Uterine smooth muscle cell (primary cell): ENCODE measurements at places on chromosomes 13 and 19. TPM values are rescaled to one million over a fixed set of nuclear protein-coding genes. Genes with fewer than 3 reads are reported as not detected.

The EID2B gene
- total RNA-seq, result 4.5 and 7.5 TPM in 2 replicates

The CCNE1 gene
- total RNA-seq, result 5.4 and 5.6 TPM in 2 replicates

The PEAK3 gene
- total RNA-seq, result not detected in 2 replicates

The MCEMP1 gene
- total RNA-seq, result not detected in 2 replicates

The ZNF221 gene
- 8.7 and 9.2 TPM in 2 replicates for total RNA-seq

The CEACAM4 gene
- total RNA-seq, result not detected in 2 replicates

The SIGLEC7 gene
- total RNA-seq, result not detected in 2 replicates

The ZSCAN18 gene
- total RNA-seq, result 20.7 and 54.7 TPM in 2 replicates

The PTPRH gene
- 7.4 and 15.3 TPM in 2 replicates for total RNA-seq

The SLC7A9 gene
- 0.25 TPM in 1 of 2 replicates, not detected in the other for total RNA-seq

The KASH5 gene
- not detected in 2 replicates for total RNA-seq

The GPR108 gene
- 26.0 and 34.4 TPM in 2 replicates for total RNA-seq

The AMH gene
- total RNA-seq, result 0.66 and 1.6 TPM in 2 replicates

The RDH8 gene
- not detected in 2 replicates for total RNA-seq

The C13orf42 gene
- not detected in 2 replicates for total RNA-seq

The EFNB2 gene
- total RNA-seq, result 2.2 and 4.1 TPM in 2 replicates

The SIGLEC8 gene
- total RNA-seq, result not detected in 2 replicates

The CASP14 gene
- not detected in 2 replicates for total RNA-seq

The ZNF181 gene
- total RNA-seq, result 16.0 and 18.2 TPM in 2 replicates

The CNFN gene
- total RNA-seq, result not detected in 2 replicates

The DACH1 gene
- 0.37 and 1.00 TPM in 2 replicates for total RNA-seq

The C1QTNF9 gene
- total RNA-seq, result under 0.01 TPM in 1 of 2 replicates, not detected in the other

The DNAAF3 gene
- 0.33 and 0.75 TPM in 2 replicates for total RNA-seq

The DEDD2 gene
- total RNA-seq, result 23.1 and 29.7 TPM in 2 replicates

The VMAC gene
- total RNA-seq, result 3.5 and 8.0 TPM in 2 replicates

The FPR3 gene
- total RNA-seq, result not detected in 2 replicates

The KLK14 gene
- not detected in 2 replicates for total RNA-seq

The GJB6 gene
- total RNA-seq, result not detected in 2 replicates

The GPI gene
- 161 and 162 TPM in 2 replicates for total RNA-seq

The PRR20C gene
- not detected in 2 replicates for total RNA-seq
